ENCODE measurements at places on chromosomes 2 and 18.

- no peak for DNase-seq
These were observed 6.3 kb downstream of the LOXHD1 start for GRCh38 chr18:46650681-46651080.

DNA sequence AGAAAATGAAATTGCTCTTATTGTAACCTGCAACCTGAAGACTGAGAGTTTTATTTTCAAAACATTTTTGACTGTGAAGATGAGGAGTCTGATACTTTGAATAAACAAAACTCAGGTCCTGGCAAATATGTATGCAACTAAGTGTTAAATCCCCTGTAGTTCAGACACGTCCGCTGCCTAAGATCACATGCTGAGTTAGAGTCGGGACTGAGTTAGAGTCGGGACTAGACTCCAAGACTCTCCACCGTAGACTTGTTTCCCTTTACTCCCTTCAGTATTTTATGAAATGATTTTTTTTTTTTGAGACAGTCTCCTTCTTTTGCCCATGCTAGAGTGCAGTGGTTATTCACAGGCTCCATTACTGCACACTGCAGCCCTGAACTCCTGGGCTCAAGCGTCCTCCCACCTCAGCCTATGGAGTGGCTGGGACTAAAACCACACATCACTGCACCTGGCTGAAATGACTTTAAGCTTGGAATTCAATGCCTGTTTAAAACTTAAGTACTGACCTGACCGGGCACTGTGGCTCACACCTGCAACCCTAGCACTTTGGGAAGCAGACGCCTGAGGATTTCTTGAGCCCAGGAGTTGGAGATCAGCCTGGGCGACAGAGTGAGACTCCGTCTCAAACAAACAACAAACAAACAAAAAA lies 28.0 kb upstream of the PMAIP1 start:
- no peak for DNase-seq

GRCh38 chr18:7950380-7951136 lies 383.4 kb downstream of the PTPRM start:
- DNase-seq: no peak

DNA sequence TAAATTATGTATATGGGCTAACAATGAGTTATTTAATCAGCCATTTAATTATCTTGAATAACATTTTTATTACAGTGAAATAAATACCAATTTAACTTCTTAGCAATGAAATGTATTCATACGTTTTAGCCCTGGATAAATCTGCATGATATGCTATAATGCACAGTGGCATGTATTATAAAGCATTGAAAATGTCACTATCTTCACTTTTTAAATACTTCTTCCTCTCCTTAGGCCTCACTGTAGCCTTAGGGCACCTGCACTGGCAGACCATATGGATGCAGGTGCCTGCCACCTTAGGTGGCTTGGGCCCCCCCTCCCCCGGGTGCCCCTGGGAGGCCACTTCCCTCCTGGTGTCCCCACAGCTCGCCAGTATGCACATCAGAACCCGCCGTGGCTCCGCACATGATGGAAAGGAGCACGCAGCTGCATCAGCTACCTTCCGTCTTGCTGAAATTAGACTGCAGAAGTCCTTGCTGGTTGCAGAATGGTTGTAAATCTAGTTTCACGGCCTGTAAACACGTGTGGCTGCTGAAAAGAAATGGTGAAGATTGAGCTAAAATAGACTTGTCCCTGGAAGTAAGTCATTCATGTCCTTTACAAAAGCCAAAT lies 56.7 kb downstream of the ADI1 start:
- no peak for DNase-seq

DNA sequence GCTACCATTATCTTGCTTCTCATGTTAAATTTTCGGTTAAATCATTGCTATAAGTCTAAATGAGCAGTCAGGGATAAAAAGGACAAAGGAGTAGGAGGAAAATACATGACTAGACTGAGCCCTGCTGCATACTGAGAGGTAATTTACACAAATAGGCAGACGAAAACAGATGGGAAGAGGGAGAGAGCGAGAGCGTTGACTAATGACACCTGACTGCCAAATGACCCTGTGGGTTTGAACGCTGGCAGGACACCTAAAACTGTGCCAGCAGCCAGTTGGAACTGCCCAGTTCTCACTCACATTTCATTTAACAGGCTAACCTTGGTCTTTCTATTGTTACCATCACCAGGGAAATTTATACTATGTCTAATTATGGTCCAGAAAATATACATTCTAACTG lies 978.2 kb downstream of the CPS1 start:
- DNase-seq: no peak

- DNase-seq: no peak
These were observed 849.9 kb downstream of the RNF144A start for GRCh38 chr2:7766978-7767565.

DNA sequence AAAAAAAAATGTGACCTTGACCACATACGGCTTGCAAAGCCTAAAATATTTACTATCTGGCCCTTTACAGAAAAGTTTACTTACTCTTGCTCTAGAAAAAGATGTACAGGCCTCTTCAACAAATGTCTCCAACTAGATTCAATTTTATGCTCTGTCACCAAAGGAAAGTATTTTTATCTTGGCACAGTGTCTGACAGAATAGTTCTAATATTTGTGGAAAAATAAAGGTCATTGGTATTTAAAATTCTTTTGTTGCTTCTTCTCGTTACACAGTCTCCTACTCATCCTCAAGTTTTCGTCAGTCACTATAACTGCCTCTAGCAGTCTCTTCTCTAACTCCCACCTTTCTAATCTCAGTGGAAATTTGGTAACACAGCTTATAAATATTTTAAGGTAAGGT lies 1.4 kb downstream of the RBKS start:
- DNase-seq: no peak

DNA sequence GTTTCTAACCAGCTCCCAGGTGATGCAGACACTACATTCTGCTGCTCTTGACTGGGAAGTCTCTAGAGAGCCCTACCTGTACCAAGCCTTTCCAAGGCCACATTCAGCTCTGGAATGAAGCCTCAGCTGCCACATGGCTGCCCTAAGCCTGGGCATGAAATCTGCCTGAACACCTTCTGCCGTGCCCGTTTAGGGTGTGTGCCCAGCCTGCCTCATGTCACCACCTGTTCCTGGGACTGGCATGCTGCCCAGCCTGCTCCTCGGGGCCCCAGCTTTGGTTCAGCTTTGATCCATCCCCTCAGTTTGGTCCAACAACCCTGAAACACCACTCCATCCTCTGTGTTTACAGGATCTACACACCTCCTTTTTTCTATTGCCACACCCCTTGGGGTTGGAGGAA lies 210.9 kb downstream of the L3MBTL4 start:
- DNase-seq: no peak

DNA sequence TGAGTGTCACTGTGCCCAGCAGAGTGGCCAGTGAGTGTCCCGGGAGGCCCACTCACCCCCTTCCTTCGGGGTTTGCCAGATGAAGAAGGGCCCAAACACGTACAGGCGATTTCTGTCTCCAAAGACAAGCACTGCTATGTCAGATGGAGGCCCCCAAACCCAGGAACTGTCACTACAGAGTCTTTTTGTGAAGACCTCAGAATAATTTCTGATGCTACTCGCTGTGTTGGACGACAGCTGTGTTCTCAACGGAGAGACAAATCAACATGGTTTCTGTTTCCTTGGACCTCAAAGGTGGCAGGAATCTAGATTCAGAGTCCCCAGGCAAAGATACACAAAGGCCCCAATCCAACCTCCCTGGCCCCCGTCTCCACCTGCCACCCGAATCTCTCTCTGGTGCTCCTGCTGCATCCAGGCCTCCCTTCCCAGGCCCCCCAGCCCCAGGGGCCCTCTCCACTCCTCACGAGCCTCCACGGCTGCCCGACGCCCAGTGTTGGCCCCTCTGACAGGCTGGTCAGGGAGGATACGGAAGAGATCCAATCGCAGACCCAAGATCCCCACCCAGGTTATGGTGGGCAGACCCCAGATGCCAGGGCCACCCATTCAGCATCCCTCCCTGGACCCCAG lies 2.4 kb upstream of the GPR17 start:
- DNase-seq: no peak

GRCh38 chr2:27202854-27203253 lies 9.0 kb upstream of the ATRAID start:
- no peak for DNase-seq

GRCh38 chr2:198347349-198347748 lies 543.0 kb downstream of the PLCL1 start:
- no peak for DNase-seq

DNA sequence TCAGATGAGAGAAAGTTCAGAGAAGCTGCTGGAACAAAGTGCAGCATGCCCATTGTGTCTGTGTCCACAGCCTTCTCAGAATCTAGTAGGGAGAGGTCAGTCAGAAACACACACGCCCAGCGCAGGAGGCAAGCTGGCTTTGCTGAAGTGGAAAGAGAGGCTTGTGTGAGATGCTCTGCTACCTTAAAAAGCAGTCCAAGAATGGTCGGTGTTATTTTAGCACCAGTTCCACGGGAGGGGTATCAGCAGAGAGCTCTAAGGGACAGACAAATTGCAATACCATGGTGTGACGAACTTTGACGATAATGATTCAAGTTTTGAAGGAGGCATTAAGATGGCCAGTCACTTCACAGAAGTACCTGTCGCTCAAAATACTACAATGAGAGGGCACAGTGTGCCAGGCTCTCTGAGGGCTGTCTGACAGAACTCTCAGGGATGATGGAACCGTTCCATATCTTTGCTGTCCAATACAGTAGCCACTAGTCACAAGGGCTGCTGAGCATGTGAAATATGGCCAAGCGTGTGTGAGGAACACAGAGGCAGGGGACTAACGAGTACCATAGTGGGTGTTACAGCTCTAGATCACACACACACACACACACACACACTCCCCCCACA lies 237.5 kb upstream of the TMEM200C start:
- no peak for DNase-seq

DNA sequence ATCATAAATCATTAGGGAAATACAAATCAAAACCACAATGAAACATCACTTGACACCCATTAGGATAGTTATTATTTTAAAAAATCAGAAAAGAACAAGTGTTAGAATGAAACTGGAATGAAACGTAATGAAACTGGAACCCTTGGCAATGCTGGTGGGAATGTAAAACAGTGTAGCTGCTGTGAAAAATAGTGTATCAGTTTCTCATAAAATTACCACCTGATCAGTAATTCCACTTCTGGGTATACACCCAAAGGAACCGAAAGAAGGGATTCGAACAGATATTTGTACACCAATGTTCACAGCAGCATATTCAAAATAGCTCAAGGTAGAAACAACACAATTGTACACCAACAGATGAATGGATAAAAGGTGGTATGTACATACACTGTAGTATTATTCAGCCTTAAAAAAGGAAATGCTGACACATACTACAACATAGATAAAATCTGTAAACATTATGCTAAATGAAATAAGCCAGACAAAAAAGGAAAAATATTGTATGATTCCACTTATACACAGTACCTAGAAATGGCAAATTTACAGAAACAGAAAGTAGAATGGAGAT lies 27.0 kb downstream of the ROCK1 start:
- no peak for DNase-seq

- no peak for DNase-seq
These were observed 12.6 kb downstream of the RNF149 start for GRCh38 chr2:101295895-101296294.

- DNase-seq: no peak
These were observed 42.3 kb downstream of the FAM124B start for GRCh38 chr2:224359569-224359968.

DNA sequence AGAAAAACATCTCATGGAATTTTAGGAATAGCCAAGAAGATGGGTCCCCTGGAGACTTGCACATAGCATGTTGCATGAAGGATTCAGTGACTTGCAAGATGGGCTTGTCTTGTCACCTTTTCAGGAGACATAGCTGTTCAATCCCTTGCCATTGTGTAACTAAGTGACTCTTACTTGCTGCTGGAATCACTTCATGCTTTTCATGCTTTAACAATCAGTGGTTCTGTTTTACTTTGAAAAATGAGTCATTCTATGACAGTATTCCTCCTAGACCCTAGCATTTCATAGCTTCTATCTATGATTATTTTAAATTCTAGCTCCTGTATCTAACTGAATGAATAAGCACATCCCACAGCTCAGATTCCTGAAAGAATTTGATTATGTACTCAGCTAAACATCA lies 2.8 kb downstream of the KYNU start:
- DNase-seq: no peak

GRCh38 chr2:39632876-39633275 lies 32.8 kb upstream of the TMEM178A start:
- DNase-seq: no peak

DNA sequence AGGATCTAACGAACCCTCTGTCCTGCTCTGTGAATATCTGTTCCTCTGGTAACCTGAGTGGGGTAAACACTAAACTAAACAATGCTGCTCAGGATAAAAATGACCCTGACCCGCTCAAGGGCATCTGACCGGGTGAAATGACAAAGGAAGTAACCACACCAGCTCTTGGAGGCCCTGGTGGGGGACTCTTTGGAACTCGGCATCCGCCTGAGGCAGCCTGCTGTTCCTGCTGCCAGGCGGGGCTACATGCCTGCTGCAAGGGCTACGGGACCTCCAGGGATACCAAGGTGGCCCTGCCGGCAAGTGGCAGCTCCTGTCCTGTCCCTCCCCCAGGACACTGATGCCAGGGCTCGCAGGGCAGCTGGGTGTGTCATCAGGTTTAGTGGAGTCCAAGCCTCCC lies 273.3 kb downstream of the HDAC4 start:
- no peak for DNase-seq

GRCh38 chr2:85312404-85312803 lies 15.4 kb downstream of the TGOLN2 start:
- no peak for DNase-seq

GRCh38 chr2:109638795-109639194 lies 24.6 kb downstream of the SOWAHC start:
- DNase-seq: no peak

DNA sequence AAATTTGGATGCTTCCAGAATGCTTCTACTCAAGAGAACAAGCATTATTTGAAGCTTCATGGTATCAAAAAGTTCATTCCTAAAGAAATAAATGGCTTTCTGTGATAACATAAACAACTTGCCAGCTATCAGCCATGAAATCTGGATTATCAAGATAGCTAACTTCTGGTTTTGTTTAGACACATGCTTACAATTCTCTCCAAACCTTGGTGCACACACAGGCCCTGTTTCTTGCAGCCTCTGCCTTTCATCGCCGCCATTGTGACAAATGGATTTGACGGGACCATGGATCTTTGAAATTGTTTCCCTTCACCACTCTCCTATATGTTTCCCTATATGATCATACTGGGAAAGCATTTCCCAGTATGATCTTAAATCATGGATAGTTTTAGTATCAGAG lies 47.9 kb upstream of the CABLES1 start:
- DNase-seq: no peak

DNA sequence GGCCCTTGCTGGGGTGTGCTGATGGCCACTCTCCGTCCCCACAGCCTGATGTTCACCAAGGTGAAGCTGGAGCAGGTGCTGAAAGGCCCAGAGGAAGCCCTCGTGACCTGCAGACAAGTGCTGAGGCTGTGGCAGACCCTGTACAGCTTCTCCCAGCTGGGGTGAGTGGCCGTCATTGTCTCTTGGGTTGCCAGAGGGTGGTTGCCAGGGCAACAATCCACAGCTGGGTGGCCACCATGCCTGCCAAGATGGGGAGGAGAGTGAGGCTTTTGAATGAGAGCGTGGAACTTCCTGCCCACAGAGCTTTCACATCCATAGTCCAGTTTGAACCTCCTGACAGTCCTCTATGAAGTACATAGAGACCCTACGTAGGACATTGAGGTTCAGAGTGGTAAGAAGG lies 108.8 kb downstream of the STPG4 start:
- DNase-seq: no peak
